Trophoblast cell (in vitro differentiated cells and primary cell): ENCODE measurements at places on chromosomes 2 and 18.

- peak; percentile 84 for DNase-seq
These were observed 8.9 kb upstream of the LRRFIP1 start for GRCh38 chr2:237618449-237618848.

DNA sequence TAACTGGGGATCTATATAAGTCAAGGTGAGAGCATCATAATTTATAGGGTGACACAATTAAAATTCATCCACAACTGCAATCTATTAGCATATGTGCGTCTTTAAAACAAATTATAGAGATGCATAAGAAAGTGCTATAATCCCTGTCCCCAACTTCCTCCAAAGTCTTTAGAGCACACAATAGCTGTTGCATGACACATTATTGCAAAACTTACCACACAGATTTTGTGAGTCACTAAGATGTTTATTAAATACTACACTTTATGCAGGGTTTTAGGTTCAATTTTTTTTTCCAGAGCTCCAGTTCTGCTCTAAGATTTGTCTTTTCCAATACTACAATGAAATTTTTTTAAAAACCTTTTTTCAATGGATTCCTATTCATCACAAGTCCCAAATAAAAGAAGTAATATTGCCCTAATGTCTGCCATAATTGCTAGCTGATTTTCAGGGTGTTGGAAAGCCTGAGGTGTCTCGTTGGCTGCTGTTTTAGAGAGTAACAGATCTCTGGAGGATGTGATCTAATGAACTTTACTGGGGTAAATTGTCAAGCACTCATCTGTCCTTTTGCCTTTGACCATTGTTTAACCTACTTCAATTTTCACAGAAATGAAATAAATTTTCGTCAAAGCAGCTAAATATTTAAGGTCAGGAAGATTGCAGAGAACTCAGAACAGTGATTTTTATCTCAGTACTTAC is 250.5 kb upstream of the NETO1 start:
- DNase-seq: no peak

DNA sequence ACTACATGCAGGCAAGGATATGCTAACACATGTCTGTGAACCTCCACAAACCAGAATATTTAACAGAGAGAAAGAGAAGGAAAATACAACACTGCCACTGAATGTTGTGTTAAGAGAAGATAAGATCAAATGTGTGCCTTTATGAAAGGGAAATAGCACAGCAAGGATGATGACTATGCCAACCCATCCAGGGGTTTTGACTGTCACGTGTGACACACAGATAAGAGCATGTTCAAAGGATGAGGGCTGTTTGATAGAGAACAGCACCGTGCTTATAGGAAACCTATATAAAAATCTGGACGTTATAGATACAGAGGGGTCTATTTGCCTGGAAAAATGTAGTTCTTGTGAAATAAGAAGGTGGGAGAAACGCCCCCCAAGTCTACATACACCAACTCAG is 911.8 kb downstream of the CPS1 start:
- DNase-seq: no peak

GRCh38 chr2:84526562-84526961 is 10.3 kb downstream of the DNAH6 start:
- DNase-seq: no peak

DNA sequence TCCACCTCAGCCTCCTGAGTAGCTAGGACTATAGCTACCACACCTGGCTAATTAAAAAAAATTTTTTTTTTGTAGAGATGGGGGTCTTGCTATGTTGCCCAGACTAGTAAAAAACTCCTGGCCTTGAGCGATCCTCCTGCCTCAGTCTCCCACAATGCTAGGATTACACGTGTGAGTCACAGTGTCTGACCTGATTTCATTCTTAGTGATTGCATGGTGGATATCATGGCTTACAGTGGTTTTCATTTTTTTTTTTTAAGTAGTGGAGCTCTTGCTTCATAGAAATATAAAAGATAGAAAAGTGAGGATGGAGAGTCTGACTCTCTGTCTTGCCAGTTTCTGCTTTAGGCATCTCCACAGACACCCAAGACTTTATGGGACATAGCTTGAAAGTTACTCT is 83.6 kb downstream of the CDC42EP3 start:
- DNase-seq: no peak
